ENCODE measurements at places on chromosomes 5 and 9. TPM values are rescaled to one million over a fixed set of nuclear protein-coding genes. Genes with fewer than 3 reads are reported as not detected.

GRCh38 chr9:105447386-105447813 lies 434 bp upstream of the FSD1L start:
- H3K36me3 ChIP-seq = no peaks in the 10 kb centered on the region
- DNase-seq = no peak
- H3K4me1 ChIP-seq = peaks cover 51% of the 10 kb centered on the region
- peak overlapping the region; percentile 94 for H3K4me3 ChIP-seq
- H3K27me3 ChIP-seq = no peaks in the 10 kb centered on the region
- H3K27ac ChIP-seq = peak overlapping the region; percentile 95

GRCh38 chr9:37444890-37445289 lies 20.4 kb downstream of the ZBTB5 start:
- H3K27ac ChIP-seq = no peak overlapping the region
- H3K4me3 ChIP-seq = no peak overlapping the region
- H3K27me3 ChIP-seq = no peaks in the 10 kb centered on the region
- peaks cover 19% of the 10 kb centered on the region for H3K36me3 ChIP-seq
- no peaks in the 10 kb centered on the region for H3K4me1 ChIP-seq
- DNase-seq = no peak

DNA sequence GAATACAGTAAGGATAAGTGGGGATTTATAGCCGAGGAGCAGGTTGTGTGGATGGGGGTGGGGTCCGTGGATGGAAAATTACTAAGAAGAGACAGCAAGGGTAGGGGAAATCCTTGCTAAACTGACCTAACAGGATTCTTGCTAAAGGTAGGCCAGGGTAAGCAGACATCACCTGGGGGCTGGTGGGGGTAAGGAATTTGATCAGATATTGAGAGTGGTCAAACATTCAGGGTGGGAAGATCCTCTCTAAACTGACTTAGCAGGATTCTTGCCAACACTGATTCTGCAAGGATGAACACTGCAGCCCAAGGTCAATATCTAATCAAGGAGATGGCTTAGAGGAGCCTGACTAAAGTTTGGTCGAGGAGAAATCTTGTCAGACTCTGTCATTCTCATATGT lies 2.7 kb upstream of the PLGRKT start:
- DNase-seq = no peak
- no peaks in the 10 kb centered on the region for H3K36me3 ChIP-seq
- peaks cover 14% of the 10 kb centered on the region for H3K4me1 ChIP-seq
- no peak overlapping the region for H3K27ac ChIP-seq

- H3K27me3 ChIP-seq = no peaks in the 10 kb centered on the region
- H3K4me3 ChIP-seq = no peak overlapping the region
- DNase-seq = no peak
- no peak overlapping the region for H3K27ac ChIP-seq
Observed at GRCh38 chr9:92543972-92544371, 8.2 kb upstream of the ECM2 start.

DNA sequence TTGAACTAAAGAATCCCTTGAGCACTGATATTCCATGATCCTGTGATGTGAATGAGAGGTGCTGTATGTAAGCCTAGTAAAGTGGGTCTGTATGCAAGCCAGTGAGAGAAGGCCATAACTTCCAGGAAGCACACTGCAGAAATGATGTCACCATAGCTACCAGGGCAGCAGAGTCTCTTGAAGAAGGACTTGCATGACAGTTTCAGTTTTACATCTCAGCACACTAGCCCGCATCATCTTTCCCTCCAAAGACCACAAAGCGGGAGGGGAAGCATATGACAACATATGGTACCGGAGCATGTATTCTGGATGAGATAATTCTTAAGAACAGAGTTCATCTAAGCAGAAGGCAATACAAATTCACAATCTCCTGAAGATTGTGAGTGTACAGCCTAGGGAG lies 37.6 kb upstream of the MAST4 start:
- no peak overlapping the region for H3K4me3 ChIP-seq
- no peaks in the 10 kb centered on the region for H3K27me3 ChIP-seq
- DNase-seq = no peak
- H3K4me1 ChIP-seq = no peaks in the 10 kb centered on the region

GRCh38 chr9:4080921-4081895 lies 218.7 kb downstream of the GLIS3 start:
- no peaks in the 10 kb centered on the region for H3K27me3 ChIP-seq
- H3K36me3 ChIP-seq = no peaks in the 10 kb centered on the region
- no peak overlapping the region for H3K27ac ChIP-seq
- H3K4me3 ChIP-seq = no peak overlapping the region
- no peaks in the 10 kb centered on the region for H3K4me1 ChIP-seq

MORN5 gene
- not detected for total RNA-seq

CCL28 gene
- 0.16 TPM for total RNA-seq

TRAF2 gene
- 6.0 TPM for total RNA-seq

Measured in gastrocnemius medialis (tissue), 4 donors.